NCI-H446 treated with DMSO at 0.1 percent for 48 hours (cell line): ENCODE measurements at places on chromosomes 6 and 20.

DNA sequence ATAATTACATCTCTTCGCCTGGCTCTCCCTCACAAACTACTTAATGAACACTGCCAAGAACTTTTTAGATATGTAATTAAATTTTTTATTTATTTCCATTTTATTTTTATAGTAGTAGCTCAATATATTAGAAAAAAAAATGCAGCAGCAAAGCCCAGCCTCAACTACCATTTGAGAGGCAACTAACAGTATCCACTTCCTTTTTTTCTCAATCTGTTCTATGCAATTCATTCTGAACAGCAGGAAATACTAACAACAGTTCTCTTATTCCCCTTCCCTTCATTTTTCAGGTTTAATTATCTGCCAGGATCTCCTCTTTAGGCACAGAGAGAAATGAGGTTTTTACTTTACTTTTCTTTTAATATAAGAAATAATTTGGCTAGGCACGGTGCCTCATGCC lies 112.7 kb downstream of the ZNF217 start:
- DNase-seq: peak; percentile 29

DNA sequence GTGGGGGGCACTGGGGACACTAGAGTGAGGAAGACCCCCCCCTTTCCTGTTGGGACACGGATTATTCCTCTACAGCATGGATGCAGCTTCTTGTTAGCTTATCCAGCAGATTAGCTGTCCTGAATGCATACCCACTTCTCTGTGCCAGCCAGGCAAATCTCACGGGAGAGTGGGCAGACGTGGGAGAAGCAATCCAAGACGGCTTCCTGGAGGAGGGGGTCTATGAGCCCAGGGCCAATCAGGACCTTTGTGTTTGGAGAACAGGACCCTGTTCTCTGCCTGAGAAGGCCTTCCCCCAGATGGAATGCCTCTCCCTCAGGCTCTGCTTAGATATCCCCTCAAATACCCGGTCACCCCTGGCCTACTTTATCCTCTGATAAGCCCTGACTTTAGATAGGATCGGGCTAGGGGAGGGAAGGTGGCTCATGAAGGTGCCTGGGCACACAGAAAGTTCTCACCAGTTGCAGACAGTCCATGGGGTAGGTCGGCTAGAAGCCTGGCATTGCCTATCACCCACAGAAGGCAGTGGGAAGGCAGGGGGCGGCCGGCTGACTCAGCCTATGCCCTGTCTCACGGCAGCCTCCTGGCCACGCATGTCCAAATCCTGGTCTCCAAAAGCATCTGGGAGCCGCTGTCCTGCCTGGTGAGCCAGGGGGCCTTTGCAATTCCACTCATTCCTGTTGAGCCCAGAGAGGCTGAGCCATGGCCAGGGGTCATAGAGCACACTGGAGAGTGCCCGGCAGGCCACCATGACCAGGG lies 34.7 kb downstream of the SUN5 start:
- no peak for DNase-seq

- DNase-seq: no peak
These were observed 86.2 kb upstream of the NFATC2 start for GRCh38 chr20:51628533-51629398.

DNA sequence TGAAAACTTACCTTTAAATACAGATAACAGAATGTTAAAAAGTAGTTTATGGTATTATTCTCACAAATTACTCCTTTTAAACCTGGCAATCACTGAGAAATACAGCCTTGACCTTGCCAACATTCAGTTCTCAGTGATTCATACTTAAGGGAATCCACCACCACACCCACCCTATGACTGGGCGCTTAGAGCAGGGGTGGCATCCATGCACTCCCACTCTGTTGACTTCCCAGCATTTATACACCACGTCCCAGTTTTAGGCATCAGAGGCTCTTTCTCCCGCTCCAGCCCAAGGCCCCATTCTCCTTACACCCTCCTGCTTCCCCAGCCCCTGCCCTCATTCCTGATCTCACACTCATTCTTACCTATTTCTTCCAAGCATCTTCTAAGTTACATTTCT lies 16.3 kb downstream of the TRAF3IP2 start:
- DNase-seq: no peak

- DNase-seq: no peak
These were observed 53.0 kb upstream of the MLIP start for GRCh38 chr6:54058236-54058635.
